ENCODE measurements at places on chromosomes 2 and 18.

- no peak for DNase-seq
Measured at GRCh38 chr18:13810950-13811485, 12.9 kb upstream of the MC5R start.

- DNase-seq = peak; percentile 27
Measured at GRCh38 chr2:177772529-177772928, 300.0 kb downstream of the PDE11A start.

GRCh38 chr18:34880882-34881834 lies 160.1 kb upstream of the MAPRE2 start:
- peak; percentile 61 for DNase-seq

- DNase-seq = peak; percentile 94
Measured at GRCh38 chr2:29123617-29124349, 8.6 kb downstream of the CLIP4 start.

GRCh38 chr2:60516383-60516811 lies 37.1 kb downstream of the BCL11A start:
- peak; percentile 94 for DNase-seq

DNA sequence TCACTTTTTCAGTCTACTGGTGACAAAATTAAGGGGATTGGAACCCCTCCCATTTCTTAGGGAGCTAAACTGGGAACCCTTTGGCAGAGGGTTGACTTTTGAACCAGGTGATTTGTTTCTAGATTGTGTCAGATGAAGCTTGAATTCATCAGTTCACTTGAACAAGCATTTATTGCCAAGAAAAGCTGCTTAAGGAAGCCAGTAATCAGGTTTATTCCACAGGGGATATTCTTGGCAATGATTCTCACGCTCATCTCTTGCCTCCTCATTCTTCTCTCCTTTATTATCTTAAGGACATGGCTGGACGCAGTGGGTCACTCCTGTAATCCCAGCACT lies 101.0 kb downstream of the ALPK2 start:
- DNase-seq = no peak

GRCh38 chr18:79521416-79522205 lies 125.9 kb downstream of the NFATC1 start:
- DNase-seq = no peak

DNA sequence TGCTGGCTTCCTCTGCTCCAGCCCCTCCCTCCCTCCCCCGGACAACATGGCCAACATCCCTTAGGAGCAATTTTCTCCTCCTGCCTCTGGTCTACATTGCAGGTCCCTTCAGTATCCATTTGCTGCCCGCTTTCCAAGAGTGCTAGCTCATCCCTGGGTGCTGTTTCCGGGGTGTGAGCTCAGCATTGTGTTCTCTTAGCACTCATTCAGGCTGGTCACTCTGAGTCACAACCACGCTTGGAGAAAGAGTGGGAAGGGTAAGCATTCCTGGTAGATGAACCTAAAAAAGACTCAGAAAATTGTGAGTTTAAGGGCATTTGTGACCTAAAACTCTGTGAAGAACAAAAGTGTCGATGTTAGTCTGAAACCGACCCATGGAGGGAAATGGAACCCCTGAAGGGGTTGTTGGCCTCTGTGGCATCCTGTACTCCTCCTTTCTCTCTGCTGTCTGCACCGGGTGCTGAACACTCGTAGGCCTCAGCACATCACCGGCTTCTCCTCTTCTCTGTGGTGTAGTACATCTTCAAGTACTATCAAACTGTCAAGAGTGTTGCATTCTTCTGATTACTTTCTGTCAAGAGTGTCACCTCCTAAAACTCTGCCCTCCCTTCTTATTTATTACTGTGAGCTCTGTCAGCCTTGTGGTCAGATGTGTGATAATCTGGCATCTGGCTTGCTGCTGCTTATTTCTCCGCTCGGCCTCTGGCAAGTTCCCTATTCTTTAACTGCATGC lies 73.0 kb downstream of the CTNNA2 start:
- DNase-seq = no peak

- peak; percentile 50 for DNase-seq
Measured at GRCh38 chr2:171702781-171703556, 15.7 kb downstream of the DYNC1I2 start.

GRCh38 chr2:202831242-202832220 lies 40.0 kb downstream of the ICA1L start:
- DNase-seq = peak; percentile 66

- DNase-seq = no peak
Measured at GRCh38 chr2:114157057-114157385, 267.1 kb downstream of the ACTR3 start.
